AG04449 (cell line): ENCODE measurements at places on chromosomes 2 and 18.

GRCh38 chr2:227684258-227684657 lies 17.7 kb downstream of the SCYGR5 start:
- no peak for DNase-seq

DNA sequence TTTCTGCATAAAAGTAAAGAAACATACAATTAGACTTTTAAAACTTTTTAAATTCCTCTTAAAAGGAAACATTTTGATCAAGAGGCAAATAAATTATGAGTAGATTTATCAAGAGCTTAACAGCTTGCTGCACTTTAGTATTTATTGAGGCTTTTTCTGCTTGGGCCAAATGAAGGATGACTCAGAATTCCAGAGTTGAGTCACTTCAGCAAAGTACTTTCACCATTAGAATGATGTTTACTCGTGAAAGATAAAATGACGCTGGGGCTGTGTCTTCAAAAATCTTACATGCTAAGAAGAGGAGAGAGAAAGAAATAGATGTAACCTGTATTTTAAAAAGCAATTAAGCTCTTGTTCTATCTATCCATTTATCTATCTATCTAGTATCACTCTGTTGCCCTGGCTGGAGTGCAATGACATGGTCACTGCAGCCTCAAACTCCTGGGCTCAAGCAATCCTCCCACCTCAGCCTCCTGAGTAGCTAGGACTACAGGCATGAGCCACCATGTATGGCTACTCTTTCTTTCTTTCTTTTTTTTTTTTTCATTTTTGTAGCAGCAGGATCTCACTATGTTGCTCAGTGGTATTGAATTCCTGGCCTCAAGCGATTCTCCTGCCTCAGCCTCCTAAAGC lies 75.3 kb upstream of the RIOK3 start:
- peak; percentile 60 for DNase-seq

GRCh38 chr18:73831688-73832087 lies 315.9 kb downstream of the FBXO15 start:
- DNase-seq, result no peak

DNA sequence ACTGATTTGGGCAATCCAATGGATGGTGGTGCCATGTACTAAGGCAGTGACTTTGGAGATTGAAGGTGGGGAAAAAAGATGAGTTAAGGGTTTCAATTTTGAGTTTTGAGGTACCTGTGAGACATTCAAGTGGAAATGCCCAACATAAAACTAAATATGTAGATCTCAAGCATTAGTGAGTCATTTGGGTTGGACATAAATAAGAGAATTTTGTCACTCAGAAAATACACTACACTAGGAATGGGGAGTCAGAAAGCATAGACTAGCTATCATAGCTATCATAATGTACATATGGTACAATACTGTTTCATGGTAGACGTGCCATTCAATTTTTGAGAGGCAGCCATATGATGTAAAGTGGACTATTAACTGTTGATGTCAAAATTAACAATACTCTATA lies 56.1 kb downstream of the FBXO11 start:
- DNase-seq, result no peak

- DNase-seq, result no peak
These were observed 76.7 kb downstream of the XDH start for GRCh38 chr2:31337860-31338259.

GRCh38 chr2:233429175-233429897 lies 75.0 kb downstream of the DGKD start:
- no peak for DNase-seq

- no peak for DNase-seq
These were observed 1.2 kb downstream of the SLC35F5 start for GRCh38 chr2:113755035-113755834.

DNA sequence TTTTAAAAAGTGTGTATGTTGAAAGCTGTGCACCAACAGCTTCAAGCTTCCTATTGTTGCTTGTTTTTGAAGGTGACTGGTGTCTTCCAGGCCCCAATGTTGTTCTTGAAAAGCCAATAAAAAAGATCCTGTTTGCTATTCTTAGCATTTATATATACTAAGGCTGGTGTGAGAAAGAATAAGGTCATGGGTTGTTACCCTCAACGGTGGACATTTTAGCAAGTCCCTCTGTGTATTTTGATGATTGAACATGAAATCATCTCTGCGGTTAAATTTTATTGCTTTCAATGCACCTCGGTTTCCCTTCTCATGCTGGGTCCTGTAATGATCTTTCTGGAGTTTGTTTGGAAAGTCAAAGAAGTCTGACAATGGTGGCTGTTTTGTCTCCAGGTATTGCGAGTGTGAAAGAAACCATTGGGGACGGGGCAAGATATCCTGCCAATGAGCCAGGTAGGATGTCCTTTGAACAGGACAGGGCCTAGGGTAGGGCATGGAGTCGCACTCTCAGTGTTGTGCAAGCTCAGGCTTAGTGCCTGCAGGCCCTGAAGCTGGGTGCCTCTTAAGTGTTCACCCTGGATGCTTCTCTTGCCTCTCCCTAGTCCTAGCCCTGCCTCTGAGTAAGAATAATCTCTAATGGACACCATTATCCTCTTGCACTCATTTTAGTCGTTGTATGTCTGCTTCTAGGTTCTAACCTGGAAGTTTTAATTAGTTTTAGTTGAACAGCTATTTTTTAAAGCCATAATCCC lies 16.0 kb upstream of the KLF7 start:
- no peak for DNase-seq

DNA sequence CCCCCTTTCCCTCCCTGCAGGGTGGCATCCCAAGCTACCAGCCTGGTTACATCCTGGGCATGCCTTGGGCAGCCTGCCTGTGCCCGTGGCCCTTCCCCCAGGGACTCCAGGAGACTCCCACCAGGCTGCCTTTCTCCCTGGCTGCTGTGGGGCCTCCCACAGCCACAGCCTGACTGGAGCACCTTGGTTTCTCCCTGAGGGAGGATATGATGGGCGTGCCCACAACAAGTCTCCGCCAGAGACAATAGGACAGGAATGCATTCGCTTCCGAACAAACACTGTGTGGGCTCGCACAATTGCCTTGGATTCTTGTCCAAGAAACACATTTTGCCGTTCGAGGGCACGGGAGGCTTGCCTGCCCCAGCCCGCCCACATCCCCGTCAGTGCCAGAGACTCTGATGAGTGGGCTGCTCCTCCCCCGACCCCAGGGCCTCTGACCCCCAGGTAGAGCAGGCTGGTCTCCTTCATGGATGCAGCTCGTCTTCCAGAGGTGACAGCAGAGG lies 102.1 kb downstream of the SMAD7 start:
- DNase-seq, result no peak

DNA sequence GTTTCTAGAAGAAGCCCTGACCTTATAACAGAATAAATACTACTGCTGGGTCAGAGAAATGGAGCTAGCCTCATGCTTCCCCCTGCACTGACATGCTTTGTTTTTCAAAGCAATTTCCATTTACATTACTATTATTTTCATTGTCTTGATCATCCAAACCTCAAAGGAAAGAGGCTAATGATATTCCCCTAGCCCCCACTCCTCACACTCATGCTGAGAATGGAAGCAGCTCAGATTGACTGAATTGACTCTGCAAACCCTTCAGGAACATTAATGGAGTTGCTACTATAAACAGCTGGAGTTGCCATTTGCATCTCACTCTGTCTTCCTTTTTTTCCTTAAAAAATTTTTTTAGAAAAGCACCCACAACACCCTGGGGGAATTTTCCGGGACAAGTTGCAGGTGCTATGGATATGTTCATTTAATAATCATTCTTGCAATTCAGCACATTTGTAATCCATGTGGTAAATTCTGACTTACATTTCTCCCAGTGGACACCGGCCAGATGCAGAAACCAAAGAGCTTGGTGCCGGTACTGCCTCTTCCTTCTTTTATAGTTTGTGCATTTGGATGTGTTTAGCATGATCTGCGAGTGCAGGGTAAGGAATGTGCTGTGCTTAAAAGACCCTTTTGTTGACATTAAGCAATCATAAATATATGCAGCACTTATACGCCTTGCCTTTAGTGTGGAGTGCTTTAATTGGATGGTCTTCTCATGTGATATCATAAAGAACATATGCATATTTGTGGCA lies 103.3 kb upstream of the OSR1 start:
- no peak for DNase-seq

DNA sequence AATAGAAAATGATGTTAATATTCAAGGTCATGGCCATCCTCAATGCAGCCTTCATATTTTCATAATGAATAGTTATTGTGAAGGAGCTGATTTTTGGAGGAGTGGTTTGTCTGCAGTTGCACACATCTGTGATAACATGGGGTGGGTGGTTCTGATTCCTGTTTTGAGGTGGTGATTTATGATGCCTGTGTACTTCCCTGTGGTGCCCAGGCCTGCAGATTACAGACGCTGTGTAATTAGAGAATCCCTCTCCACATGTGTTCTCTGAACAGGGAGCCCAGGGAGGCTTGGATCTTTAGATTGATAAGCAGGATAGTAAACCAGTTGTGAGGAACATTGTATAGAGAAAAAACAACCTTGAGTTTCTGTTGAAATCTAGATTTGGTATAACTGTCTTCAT lies 117.5 kb downstream of the AGAP1 start:
- DNase-seq, result no peak

DNA sequence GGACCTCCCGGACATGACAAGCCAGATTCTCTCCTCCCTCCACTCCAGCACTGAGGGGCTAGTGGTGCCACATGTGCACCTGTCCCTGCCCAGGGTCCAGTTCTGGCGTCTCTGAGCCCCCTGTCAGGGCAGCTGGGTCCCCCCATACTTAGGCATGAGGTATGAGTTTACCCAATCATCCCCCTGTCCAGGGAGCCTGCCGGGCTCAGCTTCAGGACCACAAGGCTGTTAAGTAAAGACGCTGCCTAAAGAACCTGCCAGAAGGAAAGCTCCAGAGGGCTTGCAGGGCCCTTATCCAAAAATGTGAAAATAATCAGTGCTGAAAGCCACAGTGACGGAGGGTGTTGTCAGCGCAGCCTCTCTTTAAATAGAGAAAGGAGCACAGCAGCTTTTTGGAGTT lies 40.0 kb downstream of the SH3BP4 start:
- DNase-seq, result no peak

- DNase-seq, result no peak
These were observed 122.0 kb downstream of the TMEFF2 start for GRCh38 chr2:192072778-192073177.

- no peak for DNase-seq
These were observed 7.0 kb upstream of the HS6ST1 start for GRCh38 chr2:128325611-128326181.

DNA sequence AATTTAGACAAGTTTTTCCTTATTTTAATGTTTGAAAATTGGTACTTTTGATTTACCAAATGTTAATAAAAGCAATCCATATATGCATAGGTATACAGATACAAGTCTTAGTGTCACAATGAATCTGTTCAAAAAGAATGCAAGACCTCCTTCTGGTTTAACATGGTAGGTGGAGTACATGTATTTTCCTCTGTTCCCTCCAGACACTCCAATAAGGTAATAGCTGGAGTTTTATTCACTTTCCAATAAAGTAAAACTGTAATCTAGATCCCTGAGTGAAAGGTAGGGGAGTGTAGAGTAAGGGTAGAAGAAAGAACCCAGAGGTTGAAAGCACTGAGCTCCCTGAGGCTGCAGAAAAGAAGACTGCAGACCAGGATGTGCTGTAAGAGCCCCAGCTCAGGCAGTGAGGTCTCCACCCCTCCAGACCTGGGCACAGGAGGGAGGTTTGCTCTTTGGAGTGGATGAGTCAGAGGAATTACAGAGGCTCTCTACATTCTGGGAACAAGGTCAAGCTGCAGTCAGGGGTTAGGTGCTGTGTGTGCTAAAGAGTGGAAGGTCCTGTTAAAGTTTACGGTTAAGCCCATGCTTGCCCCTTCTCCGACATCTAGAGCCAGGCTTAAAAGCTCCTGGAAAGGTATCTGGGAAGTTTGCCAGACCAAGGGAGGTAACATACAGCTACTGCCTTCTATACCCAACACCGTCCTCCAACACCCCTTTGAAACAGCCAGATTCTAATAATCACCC lies 27.6 kb upstream of the STAT1 start:
- no peak for DNase-seq

GRCh38 chr18:2508678-2509077 lies 62.6 kb downstream of the METTL4 start:
- no peak for DNase-seq

GRCh38 chr2:163670929-163671328 lies 64.9 kb downstream of the FIGN start:
- no peak for DNase-seq

DNA sequence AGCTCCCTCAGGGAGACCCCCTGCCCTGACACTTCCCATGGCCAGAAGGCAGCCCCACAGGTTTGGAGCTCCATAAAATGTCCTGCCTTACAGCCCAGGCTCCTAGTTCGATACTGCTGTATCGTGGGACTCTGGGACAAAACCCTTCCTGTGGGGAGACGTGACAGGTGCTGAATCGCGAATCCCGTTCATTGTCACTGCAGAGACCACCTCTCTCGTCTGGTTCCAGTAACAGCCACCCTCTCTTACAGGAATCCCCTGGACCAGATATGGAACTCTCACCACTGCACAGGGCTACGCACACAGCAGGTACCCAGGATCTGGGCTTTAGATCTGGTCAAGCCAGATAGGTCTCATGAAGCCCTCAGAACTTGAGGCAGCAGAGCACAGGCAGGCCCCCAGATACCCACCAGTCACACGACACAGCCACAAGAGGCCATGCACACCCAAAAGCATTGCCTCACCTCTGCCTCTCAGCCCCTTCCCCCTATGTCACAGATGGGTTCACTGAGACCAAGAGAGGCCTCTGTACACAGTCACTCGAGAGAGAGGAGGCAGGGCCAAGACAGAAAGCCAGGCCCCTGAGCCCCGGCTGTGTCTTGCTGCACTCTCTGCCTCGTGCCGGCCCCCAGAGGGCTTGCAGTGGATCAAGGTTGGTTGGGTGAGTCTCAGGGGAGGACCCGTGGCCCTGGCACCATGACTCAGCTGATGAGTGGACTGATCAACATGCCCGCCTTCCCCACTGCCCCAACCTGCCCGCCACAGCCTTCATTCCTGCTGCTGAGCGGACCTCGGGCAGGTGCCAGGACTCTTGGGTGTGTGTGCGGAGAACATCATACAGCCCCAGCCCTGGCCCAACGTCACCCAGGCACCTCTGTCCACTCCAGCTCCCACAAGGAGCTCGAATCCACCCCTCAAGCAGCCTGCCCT lies 7.6 kb downstream of the SDC1 start:
- DNase-seq, result no peak

GRCh38 chr2:101861382-101861781 lies 130.4 kb upstream of the IL1R2 start:
- no peak for DNase-seq

- no peak for DNase-seq
These were observed 7.1 kb downstream of the MTA3 start for GRCh38 chr2:42575458-42576064.

DNA sequence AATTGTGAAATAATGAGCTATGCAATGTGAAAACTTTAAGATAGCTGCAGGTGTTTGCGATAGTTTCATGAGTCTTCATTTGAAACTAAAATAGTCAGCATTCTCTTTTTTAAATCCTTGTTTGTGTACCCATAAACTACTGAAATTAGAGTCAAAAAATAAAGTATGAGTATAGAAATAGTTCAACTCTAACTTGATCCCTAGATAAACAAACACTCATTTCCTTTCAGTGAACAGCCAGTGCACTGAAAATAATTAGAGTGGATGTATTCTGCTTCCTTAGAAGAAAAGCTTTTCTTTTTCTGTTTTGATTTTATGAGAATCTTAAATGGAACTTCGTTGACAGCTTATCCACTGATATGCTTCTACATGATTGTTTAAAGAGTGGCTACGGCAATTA lies 1033.4 kb downstream of the SOCS6 start:
- DNase-seq, result no peak
